Stimulated activated CD8-positive, alpha-beta memory T cell treated with anti-CD3 and anti-CD28 coated beads, Interleukin-2, amount 100 ng/mL, for 48 hours (primary cell): ENCODE measurements at places on chromosomes 1 and 21.

DNA sequence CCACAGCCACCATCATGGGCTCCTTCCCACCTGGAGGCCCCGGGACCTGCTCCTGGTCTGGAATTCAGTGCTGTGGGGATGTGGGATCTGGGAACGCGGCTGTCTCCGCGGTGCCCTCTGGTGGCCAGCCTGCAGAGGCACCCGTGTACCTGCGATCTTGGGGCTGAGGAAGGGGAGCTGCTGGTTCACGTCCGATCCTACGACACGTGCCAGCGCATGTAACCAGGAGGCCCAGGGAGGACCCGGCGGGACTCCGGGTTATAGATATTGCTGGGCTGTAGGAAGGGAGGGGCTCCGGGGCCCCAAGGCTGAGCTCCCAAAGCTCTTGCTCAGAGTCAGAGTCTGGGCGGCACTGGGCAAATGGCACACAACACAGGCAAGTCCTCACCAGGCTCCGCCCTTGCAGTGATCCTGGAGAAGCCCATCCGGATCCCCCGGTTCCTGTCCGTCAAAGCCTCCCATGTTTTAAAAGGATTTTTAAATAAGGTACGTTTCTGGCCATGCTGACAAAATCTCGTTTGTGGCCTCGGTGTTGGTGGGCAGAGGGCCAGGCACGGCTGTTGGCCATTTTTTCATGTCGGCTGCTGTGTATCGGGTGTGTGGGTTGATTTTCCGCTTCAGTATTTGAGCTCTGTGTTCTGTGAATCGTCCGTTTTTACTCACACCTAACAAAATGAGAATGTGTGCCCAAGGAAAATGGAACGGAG, 20.1 kb downstream of the FAAP20 start:
- DNase-seq = no peak

- DNase-seq = no peak
Measured at GRCh38 chr1:247360991-247361731, 29.5 kb upstream of the ZNF496 start.

- DNase-seq = no peak
Measured at GRCh38 chr1:224132901-224133300, 19.0 kb downstream of the FBXO28 start.

- DNase-seq = no peak
Measured at GRCh38 chr1:207510444-207510843, 14.5 kb downstream of the CR1 start.

- no peak for DNase-seq
Measured at GRCh38 chr1:19793360-19794046, 6.2 kb downstream of the TMCO4 start.

GRCh38 chr1:14255233-14255632, 343.3 kb upstream of the KAZN start:
- no peak for DNase-seq

DNA sequence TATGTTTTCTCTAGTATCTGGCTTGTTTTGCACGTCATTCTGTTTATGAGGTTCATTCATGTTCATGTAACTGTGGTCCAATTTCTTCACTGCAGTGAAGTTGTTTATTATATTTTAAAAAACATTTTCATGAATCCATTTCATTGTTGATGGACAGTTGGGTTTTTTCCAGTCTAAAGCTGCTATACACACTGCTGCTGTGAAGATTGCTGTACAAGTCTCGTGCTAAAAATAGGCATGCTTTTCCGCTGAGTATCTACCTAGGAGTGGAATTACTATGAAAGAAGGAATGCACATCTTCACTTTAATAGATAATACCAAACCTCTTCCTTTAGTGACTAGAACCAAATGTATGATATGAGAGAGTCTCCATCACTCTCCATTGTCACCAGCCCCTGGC, 49.0 kb upstream of the ETS2 start:
- no peak for DNase-seq

DNA sequence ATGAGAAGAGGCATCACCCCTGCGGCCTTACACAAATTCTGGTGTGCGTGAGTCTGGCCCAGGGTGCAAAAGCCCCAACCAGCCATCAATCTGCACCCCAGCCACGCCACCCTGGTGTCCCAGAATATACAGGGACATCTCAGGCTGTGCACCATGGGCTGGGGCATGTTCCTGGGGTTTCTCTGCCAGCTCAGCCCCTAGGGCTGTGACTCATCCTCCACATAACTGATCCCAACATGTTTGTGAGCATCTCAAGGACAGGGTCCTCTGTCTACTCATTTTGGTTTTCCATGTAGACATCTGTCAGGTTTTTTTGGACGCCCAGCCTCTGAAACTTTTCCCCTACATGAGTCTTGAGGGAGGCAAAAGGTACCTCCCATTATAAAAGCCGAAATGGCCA, 511 bp downstream of the ZNF683 start:
- no peak for DNase-seq

- no peak for DNase-seq
Measured at GRCh38 chr1:109787845-109788601, 24.3 kb upstream of the EPS8L3 start.

- no peak for DNase-seq
Measured at GRCh38 chr1:177848577-177848976, 121.3 kb downstream of the SEC16B start.

DNA sequence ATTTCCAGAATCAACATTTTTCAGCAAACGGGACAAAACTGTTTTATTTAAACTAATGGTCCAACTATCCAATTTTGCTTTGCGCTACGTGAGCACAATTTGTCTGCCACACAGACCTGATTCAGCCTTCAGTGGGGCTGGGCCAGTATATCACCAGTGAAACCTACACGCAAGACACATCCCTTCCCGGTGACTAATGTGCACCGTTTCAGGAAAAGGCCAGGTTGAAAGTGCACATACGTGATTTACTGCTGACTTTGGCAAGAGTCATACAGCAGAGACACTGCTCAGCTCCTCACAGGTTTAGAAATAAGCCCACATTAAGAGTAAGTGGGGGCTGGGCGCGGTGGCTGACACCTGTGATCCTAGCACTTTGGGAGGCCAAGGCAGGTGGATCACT, 5.1 kb upstream of the TMEM51 start:
- no peak for DNase-seq

- no peak for DNase-seq
Measured at GRCh38 chr1:210117681-210118170, 114.9 kb upstream of the SERTAD4 start.

DNA sequence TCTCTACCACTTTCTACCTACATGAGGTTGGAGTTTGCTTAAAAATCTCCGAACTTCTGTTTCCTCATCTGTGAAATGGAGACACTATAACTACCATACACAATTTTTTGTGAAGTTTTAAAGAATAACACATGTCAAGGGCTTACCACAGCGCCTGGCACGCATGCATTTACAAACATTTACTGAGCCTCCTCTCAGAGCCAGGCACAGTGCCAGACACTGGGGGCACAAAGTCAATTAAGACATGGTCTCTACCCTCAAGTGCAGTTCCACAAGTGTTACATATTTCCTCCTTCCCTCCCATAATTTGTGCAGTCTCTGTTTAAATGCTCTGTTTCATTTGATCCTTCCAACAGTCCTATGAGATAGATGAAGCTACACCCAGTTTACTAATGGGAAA, 356.4 kb upstream of the ESRRG start:
- DNase-seq = no peak

GRCh38 chr1:59766227-59766855, 48.4 kb upstream of the HOOK1 start:
- DNase-seq = no peak
